ENCODE measurements at places on chromosomes 7 and 10.

GRCh38 chr10:4107285-4107851, 322.4 kb upstream of the KLF6 start:
- no peak for DNase-seq

GRCh38 chr7:132270517-132270916, 305.8 kb downstream of the PLXNA4 start:
- no peak for DNase-seq

- peak; percentile 74 for DNase-seq
These were observed 24.8 kb downstream of the GRIFIN start for GRCh38 chr7:2451171-2452073.

DNA sequence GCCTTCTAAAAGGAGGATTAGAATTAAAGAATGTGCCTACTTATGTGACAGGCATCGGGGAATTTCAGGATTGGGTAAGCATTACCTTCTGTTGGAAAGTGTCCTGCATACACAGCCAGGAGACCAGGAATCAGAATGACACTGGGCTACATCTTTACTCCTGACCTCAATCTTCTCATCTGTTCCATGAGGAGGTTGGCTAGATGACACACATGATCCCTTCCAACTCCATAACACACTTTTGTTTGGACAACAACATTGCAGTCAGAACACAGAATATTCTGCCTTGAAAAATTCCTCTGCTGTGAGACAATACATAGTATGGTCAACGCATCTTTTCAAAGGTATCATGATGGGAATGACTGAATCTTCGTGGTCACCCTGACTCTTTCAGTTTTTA, 1281.2 kb upstream of the SORCS1 start:
- DNase-seq = no peak

DNA sequence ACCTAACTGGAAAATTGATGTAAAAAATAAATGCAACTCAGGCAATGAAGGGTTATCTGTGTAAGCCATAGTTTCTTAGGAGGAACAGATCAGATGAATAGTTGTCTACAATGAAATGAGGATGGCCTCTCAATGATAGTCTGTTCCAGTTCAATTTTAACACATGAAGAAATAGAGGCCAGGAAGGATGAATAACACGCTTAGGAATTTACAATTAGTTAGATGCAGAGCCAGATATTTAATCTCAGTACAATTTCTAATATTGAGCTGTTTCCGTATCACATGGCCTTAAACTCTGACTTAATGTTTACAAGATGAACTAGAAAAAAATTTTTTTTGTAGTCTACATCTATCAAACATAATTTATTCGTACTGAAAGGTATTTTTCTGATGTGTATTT, 176.6 kb downstream of the GALNT11 start:
- no peak for DNase-seq

DNA sequence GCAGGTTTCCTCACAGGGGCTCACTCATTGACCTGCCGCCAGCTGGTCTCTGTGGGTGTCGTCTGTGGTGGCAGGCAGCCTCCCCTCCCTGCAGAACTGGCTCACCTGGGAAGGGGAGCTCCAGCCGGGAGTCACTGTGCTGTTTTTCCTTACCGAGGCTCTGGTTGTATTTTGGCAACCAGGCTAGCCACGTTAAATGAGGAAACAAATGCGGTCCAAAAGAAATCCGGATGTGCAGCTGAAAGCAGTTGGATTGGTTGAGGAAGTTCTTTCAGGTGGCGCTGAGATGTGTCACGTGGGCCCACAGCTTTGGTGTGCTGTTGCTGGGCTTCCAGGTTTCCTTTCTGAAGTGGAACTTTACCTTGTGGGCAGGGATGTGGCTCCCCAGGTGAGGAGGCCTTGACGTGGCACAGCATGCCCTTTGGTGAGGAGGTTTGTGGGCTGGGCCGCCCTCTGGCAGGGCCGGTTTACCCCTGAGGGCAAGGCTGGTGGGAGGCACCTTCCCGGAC, 14.2 kb downstream of the MTURN start:
- no peak for DNase-seq

DNA sequence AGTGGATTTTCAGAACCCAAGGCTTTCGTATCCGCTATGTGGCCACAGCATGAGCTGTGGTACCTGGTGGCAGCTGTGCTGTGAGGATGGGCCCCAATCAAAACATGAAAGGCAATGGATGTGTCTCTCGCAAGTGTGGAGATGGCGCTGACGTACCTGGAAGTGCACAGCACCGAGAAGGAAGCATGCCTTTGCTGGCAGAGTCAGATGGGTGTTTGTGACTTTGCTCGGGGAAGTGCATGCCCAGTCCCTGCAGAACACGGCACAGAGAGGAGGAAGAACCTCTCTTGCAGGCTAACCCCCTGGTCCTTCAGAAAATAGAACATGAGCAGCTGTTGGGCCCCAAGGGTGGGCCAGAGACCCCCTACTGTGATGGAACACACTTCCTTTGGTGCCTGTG, 654.1 kb upstream of the ZWINT start:
- DNase-seq = no peak

GRCh38 chr10:113060201-113061053, 110.4 kb downstream of the TCF7L2 start:
- peak; percentile 49 for DNase-seq

DNA sequence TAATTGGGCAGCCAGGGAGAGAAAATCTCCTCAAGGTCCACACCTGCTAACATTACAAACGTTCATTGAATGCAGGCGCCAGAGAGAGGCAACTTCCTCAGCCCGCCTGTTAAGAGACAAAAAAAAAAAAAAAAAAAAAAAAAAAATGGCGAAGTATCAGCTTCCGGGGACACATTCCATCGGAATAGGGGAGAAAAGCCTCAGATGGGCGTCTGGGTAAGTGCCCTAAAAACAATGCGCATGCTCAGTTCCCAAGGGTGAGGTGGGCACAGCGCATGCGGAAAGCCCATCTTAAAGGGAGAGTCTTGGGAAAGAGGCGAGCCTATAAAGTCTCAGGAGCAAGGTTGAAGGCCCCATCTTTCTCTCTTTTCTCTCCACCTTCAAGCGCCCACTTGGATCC, 1139.7 kb upstream of the CELF2 start:
- DNase-seq = no peak

- no peak for DNase-seq
These were observed at the start of gene CALCR for GRCh38 chr7:93574646-93575554. TSS of gene CALCR (minus strand) at chr7:93574724. CDS start at chr7:93486981, 87,743 bp downstream.

GRCh38 chr10:97882142-97883091, 32.8 kb downstream of the GOLGA7B start:
- no peak for DNase-seq

- no peak for DNase-seq
These were observed 2.1 kb upstream of the WNT2 start for GRCh38 chr7:117324960-117325359.

GRCh38 chr7:39507866-39508551, 58.2 kb upstream of the YAE1 start:
- DNase-seq = no peak

DNA sequence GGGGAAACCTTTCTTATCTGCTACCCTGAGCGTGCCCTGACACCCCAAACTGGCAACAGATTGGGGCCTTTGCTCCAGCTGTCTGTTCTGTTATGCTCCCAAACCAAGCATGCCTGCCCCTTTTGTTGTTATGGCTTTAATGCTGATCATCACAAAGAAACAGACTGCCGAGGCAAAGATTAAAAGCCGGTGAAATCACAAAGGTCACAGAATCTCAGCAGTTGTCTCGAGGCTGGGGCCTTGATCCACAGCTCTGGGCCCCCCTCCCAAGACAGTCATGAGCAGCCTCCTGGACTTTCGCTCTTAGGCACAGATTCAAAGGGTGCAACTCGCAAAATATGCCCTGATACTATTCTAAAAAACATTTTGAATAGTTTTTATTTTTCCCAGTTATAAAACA, 65.6 kb downstream of the STRA8 start:
- DNase-seq = no peak

DNA sequence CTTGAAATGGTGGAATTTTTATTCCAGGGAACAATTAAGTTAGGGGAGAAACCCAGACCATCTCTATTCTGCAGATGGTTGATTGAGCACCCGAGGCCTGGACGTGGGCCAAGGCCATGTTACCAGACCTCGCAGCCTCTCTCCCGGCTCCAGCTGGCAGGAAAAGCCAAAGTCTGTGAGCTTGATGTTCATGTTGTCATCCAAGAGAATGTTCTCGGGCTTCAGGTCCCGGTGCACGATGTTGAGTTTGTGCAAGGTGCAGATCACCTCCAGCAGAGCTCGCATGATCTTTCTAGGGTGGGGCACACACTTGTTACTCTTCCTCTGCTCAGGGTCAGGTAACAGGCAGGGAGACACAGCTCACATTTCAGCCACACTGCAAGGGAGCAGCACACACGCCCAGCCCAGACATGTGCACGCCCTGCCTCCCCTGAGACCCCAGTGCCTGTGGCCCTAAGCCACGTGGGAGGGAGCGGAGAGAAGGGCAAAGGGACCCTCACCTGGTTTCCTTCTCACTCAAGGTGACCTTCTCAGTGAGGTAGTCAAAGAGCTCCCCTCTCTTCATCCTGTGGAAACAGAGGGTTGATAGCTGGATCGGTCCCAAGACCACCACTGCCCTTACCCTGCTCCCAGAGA, 9.5 kb downstream of the PHKG1 start:
- peak; percentile 34 for DNase-seq

GRCh38 chr7:29359482-29360093, 165.0 kb downstream of the CHN2 start:
- DNase-seq = no peak

GRCh38 chr10:60781661-60782060, 3.4 kb downstream of the CDK1 start:
- DNase-seq = no peak

GRCh38 chr7:46725838-46726237, 804.8 kb upstream of the IGFBP3 start:
- no peak for DNase-seq

GRCh38 chr7:11228515-11228914, 254.8 kb downstream of the PHF14 start:
- DNase-seq = peak; percentile 1

DNA sequence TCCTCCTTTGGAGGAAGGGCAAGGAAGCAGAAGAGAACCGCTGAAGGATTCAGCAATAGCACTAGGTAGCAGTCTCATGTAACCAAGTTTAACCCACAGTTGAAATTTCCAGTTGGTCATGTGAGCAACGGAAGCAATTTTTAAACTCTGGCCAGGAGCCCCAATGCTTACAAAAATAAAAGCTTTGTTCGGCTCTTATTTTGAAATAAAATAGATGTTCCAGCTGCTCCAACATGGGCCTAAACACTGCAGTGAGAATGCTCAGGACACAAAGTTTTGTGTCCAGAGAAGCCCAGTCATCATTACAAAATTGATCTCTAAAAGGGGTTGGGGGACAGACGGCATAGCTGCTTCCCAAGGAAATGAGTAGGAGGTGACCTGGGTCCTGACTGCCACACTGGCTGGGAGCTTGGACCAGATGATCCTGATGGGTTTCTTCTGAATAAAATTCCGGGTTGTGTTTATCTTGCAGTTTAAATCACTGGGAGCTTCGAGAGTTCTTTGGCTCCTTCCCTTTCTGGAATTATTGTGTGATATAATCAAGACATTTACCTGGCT, 452 bp upstream of the TMEM140 start:
- no peak for DNase-seq

DNA sequence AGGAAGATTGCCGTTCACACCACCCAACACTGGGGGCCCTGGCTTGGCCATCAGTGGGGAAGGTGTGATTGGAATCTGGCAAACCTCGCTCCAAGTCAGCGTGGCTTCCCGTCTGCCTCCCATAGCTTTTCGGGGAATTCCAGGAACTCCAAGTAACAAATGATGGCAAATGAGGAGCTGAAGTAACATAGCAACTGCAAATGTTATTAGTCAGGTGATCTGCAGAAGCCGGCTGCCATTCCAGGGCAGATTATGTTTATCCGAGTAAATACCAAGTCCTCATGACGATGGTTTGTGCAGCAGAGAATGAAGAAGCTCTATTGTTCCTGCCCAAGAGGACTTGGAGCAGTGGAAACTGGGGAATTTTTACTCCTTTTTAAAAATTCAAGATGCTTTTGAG, 270.5 kb upstream of the PODXL start:
- DNase-seq = no peak

GRCh38 chr7:150374472-150374871, 4.7 kb upstream of the ZNF775 start:
- no peak for DNase-seq

- no peak for DNase-seq
These were observed 543.8 kb upstream of the NRP1 start for GRCh38 chr10:33878238-33878786.

DNA sequence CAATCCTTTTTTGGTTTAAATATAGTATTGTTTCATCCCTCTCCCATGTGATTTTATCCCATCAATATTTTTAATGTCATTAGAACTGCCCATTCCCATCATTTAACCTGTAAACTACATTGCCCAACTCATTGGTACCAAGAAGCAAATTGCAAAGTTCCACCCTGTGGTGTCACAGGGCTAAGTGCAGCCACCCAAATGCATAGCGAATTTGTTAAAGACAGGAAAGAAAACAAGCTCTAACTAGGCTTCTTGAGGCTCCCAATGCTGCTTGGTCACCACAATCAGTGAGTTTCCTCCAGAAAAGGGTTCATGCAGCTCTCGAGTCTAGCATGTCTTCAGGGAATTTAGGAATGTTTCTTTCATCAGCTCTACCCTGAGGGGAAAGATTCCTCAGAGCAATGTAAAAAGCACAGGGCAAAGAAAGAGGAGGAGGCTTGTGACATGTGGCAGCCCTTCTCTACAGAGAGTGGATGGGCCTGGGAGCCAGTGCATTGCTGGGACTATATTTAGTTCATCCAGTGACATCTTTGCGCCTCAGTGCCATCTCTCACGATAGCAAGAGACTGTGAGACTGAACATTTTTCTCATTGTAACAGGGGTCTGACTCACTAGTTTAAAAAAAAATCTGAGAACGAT, 58.1 kb downstream of the CAV1 start:
- DNase-seq = no peak

Data from substantia nigra (tissue), 51 donors.